ENCODE measurements at places on chromosomes 12 and 14.

DNA sequence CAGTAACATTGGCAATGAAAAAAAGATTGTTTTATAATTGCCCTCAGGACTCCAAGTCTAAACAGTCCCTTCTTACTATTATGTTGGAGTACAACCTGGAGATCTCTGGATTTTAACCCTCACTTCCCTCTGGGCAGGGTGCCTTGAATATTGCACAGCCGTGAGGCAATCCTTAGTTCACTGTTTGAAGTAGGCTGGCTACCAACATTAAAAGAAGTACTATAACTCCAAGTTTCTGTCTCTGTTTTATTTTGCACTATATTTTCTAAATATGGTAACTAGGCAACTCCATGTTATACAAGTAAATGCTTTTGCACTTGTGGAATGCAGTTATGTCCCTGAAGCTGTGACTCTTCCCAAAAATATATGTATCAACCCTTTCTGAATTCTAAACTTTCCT, 490.7 kb downstream of the EGLN3 start:
- no peak for DNase-seq

GRCh38 chr12:62748941-62749468, 185.9 kb downstream of the PPM1H start:
- DNase-seq: no peak

- no peak for DNase-seq
These were observed 190.8 kb downstream of the TTC7B start for GRCh38 chr14:90625445-90625844.

DNA sequence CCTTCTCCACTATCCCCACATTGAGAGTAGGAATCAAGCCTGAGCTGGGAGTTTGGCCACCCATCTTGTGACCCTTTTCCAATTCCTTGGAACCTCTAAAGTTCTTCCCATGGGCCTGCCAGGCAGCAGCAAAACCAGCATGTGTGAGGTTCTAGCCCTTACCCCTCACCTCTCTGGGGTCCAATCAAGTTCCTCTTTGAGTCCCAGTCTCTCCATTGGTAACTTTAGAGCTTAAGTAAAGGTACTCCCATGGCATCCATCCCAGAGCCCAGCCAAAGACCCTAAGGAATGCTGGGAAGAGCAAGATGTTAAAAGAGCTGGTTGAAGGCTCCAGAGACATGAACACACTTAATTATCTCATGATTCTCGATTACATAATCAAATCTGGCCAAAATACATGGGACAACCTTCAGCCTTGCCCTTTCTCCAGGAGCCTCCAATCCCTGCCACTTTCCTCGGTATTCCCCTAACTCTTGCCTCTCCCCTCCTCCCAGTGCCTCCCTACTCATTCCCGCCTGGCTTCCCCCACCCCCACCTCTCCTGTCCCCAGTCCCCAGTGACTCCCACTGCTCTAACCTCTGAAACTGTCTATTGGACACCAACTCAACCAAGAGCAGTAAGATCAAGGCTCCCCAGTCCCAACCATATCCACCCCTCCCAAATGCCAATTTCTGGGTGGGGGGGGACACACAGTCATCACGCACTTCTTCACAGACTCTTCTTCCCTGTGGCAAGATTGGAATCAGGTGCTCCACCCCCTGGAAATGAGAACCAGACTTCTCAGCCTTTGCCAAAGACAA, 4.8 kb upstream of the TNS2 start:
- DNase-seq: no peak

DNA sequence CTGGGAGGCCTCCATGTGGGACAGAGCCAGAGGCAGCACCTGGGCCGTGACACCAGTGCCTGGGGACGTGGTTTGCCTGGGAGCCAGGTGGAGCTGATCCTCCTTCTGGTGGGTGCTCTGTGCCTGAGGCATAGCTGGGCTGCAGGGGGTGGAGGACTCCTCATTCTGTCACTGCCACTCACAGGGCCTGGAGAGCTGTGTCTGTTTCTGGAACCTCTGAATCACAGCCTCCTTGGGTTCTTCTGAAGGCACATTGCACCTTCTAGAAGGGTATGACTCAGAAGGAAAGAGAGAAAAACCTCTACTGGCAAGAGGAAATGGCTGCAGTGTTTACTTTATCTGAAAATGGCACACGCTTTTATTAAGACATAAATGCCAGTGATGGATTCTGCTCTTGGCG, 659.8 kb downstream of the VRK1 start:
- DNase-seq: peak; percentile 48

- DNase-seq: no peak
These were observed 74.7 kb downstream of the NIN start for GRCh38 chr14:50756300-50756699.

DNA sequence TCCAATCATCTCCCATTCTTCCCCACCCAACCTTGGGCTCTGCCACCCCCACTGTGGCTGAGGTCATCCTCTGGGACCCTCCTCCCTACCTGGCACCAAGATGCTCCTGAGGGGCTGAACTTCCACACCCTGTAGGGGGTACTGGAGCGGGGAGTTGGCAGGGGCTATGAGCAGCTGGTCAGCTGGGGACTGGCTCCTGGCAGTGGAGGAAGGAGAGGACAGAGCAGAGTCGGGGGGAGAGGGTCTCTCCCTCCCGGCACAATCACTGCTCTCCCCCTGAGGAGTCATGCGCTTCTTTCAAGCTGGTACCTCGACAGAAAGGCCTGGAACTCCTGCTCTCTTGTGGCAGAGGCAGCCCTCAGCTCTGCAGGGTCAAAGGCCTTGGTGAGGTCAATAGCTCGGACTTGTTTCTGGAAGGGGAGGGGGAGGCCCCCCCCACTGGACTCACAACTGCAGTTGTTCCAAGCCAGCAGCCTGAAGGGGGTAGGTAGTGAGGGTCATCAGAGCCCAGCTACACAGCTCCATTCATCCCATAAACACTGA, 2.0 kb downstream of the B4GALNT1 start:
- no peak for DNase-seq

DNA sequence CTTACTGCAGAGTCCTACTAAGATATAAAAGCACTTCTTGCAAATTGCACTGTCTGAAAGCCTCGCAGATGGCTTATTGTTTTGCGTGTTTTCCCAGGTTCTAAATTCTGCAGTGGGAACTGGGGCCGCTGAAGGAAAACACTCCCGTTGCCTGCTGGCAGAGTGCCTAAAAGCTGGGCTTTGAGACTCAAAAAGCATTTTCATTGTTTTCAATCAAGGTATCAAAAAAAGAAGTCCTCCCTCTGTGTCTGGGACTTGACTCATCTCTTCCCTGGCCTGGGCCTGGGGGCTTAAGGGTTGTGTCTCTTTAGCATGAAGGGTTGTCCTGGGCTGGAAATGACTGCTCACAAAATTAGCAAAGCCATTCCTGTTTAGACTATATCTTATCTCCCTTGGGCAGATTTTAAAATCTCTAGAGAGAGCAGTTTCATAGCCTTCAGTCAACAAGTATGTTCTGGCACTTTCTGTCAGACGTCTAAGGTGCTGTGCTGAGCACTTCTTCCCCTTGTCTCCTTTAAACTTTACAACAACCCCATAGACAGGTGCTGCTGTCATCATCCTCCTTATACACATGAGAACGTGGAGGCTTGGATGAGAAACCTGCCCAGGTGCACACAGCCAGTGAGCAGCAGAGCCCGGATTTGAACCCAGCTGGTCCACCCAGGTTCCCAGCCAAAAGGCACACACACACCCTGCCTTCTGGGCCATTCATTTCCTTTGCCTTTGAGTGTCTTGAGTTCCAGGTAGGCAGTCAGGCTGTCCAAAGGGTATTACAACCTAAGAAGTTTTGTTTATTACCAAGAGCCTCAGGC, 31.1 kb downstream of the ELK3 start:
- DNase-seq: no peak

- DNase-seq: no peak
These were observed 141.1 kb downstream of the PAWR start for GRCh38 chr12:79549531-79550271.

DNA sequence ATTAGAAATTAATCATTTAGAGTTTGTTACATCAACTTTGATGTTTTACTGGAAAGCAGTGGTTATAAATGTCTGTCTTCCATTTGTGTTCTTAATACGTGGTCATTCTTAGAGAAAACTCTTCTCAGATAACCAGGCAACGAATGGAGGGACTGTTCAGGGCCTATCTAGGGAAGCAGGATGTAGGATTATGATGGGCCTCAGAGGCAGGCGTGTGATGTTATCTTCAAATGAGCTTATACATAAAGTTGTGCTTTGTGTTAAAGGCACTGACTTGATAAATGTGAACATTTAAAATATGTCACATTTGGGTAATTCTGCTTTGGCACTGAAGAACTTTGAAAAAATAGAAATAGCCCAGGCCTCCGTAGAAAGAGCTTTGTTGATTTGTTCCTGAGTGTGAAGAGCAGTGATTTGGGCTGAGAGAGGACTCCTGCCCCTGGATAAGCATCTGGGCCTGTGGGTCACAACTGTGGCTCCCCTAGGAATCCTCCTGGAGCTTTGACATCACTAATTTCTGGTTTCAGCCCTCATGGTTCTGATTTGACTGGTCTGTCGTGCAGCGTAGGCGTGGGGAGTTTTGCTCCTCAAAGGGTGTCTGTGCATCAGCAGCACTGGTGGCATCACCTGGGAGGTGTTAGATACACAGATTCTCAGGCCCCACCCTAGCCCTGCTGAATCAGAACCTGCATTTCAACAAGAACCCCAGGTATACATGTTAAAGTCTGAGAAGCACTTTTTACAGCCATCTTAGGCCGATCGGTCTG, 55.4 kb downstream of the SAMD4A start:
- DNase-seq: no peak

DNA sequence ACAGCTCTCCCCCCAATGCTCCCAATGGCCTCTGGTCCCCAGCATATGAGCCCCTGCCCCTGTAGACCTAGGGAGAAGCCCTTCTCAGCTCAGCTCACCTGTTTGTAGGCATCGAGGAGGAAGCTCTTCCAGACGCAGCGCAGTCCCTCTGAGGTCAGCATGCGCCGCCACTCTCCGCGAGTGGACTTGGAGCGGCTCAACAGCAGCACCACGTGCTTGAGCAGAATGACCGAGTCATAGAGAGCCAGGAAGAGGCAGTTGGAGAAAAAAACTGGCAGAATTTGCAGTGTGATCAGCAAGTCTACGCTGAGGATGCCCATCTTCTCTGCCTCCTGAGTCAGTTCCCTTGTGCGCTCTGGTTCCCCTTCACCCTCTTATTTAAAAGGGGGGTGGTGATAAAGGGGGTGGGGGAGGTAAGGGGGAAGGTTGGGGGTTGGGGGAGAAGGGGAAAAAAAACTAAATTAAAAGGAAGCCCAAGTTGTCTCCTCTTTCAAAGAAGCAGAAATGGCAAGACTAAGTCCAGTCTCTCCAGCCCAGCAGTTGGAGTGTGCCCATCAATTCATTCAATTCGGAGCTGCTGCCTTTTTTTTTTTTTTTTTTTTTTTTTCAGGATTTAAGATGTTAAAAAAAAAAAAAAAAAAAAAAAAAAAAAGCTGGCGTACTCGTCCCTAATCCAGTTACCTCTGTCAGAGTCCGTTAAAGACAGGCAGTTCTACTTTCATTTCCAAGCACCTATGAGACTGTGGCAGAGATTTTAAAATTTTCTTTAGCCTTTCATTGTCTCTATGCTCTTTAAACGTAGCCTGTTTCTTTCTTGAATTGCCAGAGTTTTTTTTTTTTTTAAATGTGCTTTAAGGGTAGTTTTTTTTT, at the start of gene DIO2:
Gene DIO2 (minus strand): TSS at position 352 of the 870 bp plus-strand sequence. CDS start 32 bp downstream, at position 320.
- no peak for DNase-seq

- no peak for DNase-seq
These were observed 297.1 kb upstream of the TBX3 start for GRCh38 chr12:114981036-114981435.

DNA sequence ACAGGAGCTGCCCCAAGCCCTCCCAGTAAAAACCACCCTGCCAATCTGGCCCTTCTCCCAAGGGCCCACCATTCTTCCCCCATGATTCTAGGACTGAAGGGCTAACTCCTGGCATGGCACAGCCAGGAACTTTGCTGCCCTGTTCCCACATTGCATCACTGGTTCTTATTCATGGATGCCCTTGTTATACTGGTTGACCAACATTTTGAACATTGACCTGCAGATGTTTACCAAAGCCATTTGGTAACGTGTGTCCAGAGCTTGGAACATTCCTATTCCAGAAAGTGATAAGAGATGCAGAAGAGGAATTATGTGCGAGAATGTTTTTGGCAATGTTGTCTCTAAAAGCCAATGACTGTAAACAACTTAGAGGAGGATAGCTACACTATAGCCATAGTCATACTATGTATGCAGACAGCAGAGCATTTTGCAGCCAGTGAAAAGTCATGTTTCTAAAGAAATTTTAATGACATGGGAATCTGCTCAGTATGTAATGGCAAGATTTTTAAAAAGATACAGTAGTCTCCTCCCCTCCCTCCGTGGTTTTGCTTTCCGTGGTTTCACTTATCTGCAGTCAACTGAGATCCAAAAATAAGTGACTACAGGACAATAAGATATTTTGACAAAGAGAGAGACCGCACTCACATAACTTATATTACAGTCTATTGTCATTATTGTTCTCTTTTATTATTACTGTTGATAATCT, 108.8 kb downstream of the DAAM1 start:
- DNase-seq: no peak

DNA sequence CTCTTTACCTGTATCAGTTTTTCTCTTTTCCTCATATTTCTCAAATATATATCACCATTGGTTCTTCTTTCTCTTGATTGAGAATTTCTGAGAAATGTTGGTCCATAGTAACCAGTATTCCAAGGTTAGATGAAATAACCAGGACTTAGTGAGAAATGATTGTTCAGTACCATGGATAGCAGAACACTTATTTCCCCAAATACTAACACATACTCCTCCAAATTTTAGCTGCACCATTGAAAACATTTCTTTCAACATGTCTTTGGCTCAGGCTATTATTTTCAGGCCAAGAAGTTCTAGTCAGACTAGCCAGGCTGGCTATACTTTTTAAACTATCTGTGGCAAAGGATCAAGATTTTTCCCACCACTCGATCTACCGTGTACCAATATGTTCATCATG, 113.3 kb downstream of the PTPRO start:
- no peak for DNase-seq

DNA sequence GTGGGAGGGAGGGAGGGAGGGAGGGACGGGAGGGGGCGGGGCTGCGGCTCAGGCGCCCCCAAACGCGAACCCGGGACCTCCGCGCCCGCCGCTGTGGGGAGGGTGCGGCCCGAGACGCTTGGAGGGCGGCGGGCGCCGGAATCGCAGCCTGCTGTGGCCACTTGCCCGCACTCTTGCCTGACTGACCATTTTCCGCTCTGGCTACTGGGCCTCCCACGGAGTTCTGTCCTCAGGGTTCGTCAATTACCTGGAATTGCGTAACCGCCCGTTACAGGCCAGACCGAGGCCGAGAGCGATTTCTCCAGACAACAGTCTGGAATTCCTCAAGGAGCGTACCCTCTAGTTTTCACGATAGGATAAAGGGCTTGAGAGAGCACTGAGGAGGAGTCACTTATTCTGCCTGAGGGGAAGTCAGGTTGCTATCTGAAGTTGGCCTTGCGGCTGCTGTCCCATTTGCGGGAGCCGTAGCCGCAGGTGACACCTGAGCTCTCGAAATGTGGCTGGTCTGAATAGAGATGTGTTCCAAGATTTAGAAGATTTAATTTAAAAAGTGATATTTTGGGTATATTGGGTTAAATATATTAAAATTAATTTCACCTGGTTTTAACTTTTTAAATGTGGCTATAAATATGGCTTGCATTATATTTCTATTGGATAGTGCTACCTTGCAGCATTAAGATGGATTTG, 446 bp upstream of the ZNF641 start:
- no peak for DNase-seq

GRCh38 chr12:78240827-78241226, 410.1 kb downstream of the NAV3 start:
- no peak for DNase-seq

- DNase-seq: no peak
These were observed 30.4 kb downstream of the PPHLN1 start for GRCh38 chr12:42356344-42356743.

Data from stimulated activated CD8-positive, alpha-beta memory T cell treated with anti-CD3 and anti-CD28 coated beads, Interleukin-15, amount 100 ng/mL, for 4 hours (primary cell).